Camera-type eye (tissue), 1 donor: ENCODE measurements at places on chromosomes 13 and 19. TPM values are rescaled to one million over a fixed set of nuclear protein-coding genes. Genes with fewer than 3 reads are reported as not detected.

ZNF878 gene
- total RNA-seq: 0.27 TPM

DNAAF3 gene
- 2.0 TPM for total RNA-seq

TLE6 gene
- total RNA-seq: 5.2 TPM

ZIC5 gene
- 10.4 TPM for total RNA-seq

ZNF653 gene
- total RNA-seq: 12.9 TPM

ATP8B3 gene
- total RNA-seq: 2.1 TPM

DOCK6 gene
- total RNA-seq: 44.9 TPM

KIR3DL2 gene
- total RNA-seq: not detected

CDX2 gene
- total RNA-seq: not detected

GAPDHS gene
- total RNA-seq: 0.38 TPM

NRTN gene
- 3.7 TPM for total RNA-seq

CCDC97 gene
- 17.5 TPM for total RNA-seq

C13orf42 gene
- total RNA-seq: not detected

FGF21 gene
- not detected for total RNA-seq

ASF1B gene
- total RNA-seq: 8.1 TPM

GRIN2D gene
- 4.3 TPM for total RNA-seq

CD33 gene
- total RNA-seq: 1.7 TPM

PROZ gene
- not detected for total RNA-seq

SIGLEC12 gene
- not detected for total RNA-seq

TICAM1 gene
- total RNA-seq: 3.7 TPM

ZNF320 gene
- 51.3 TPM for total RNA-seq

DAND5 gene
- total RNA-seq: 5.2 TPM

KLK15 gene
- total RNA-seq: not detected

FUT3 gene
- total RNA-seq: 2.4 TPM

KLK7 gene
- total RNA-seq: not detected

PEG3 gene
- 79.8 TPM for total RNA-seq

NLRP5 gene
- not detected for total RNA-seq

ACTN4 gene
- total RNA-seq: 293 TPM

HSPB6 gene
- 14.9 TPM for total RNA-seq
